Fibroblast of lung (primary cell): ENCODE measurements at places on chromosomes 2 and 18. TPM values are rescaled to one million over a fixed set of nuclear protein-coding genes. Genes with fewer than 3 reads are reported as not detected.

- no peaks in the 10 kb centered on the region for H3K36me3 ChIP-seq
- no peak overlapping the region for H3K4me3 ChIP-seq
- H3K4me1 ChIP-seq = no peaks in the 10 kb centered on the region
- no peaks in the 10 kb centered on the region for H3K27me3 ChIP-seq
- no peak for DNase-seq
- no peak overlapping the region for H3K27ac ChIP-seq
Observed at GRCh38 chr18:54089749-54090459, 134.6 kb downstream of the MBD2 start.

DNA sequence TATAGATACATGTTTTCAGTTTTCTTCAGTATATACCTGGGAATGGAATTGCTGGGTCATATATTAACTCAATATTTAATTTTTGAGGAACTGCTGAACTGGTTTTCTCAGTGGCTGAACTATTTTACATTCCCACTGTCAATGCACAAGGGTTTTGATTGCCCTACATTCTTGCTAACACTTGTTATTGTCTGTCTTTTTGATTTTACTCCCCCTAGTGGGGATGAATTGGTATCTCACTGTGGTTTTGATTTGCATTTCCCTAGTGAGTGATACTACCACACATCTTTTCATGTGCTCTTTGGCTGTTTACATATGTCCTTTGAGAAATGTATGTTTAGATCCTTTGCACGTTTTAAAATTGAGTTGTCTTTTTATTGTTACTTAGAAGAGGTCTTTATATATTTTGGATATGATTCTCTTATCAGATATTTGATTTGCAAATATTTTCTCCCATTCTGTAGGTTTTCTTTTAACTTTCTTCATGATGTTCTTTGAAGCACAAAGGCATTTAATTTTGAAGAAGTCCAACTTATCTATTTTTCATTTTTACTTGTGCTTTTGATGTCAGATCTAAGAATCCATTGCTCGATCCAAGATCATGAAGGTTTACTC is 36.2 kb downstream of the ASB1 start:
- DNase-seq = peak; percentile 68
- H3K4me1 ChIP-seq = peaks cover 11% of the 10 kb centered on the region
- H3K27me3 ChIP-seq = no peaks in the 10 kb centered on the region

GRCh38 chr2:218323526-218324472 is 31.5 kb upstream of the TMBIM1 start:
- no peaks in the 10 kb centered on the region for H3K36me3 ChIP-seq
- H3K27me3 ChIP-seq = no peaks in the 10 kb centered on the region
- peaks cover 11% of the 10 kb centered on the region for H3K4me1 ChIP-seq
- DNase-seq = peak; percentile 37
- H3K4me3 ChIP-seq = peak overlapping the region; percentile 60
- H3K27ac ChIP-seq = no peak overlapping the region

DNA sequence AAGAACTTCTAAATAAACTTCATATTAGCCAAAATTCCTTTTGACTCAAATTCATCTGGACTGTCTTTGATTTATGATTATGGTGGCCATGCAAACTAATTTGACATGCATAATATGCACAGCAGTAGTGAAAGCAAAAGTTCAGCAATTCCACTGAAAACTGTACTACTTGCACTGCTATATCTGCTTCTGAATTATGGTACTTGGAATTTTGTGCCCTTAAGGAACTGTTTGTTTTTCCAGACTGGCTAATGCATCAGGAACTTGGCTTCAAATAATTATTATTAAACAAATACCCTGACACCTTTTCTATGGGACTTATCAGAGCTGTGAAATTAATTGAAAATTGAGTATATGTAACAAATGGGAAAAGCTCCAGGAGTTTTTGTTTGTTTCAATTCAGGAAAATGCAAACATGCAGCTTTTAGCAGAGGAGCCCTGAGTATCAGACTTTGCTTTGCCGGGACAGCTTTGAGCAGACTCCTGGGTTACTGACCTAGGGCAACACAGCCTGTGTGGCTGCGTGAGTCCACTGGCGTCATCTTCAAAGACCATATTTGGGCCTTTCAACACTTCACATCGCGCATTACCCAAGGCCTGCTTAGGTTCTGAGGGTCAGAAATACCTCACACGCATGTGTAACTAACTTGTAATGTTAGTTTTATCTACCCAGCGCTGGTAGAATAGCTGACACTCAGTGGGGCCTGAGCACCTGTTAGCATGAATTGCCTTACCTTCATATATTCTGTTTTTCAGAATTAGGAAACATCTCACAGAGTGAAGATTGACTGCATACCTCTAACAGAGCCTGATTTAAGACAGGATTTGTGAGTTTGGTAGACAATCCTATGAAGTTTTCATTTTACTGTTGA is 35.4 kb downstream of the CFAP221 start:
- no peak overlapping the region for H3K4me3 ChIP-seq
- DNase-seq = no peak
- H3K27ac ChIP-seq = no peak overlapping the region

- peak overlapping the region; percentile 87 for H3K27ac ChIP-seq
- no peak overlapping the region for H3K4me3 ChIP-seq
- no peaks in the 10 kb centered on the region for H3K4me1 ChIP-seq
- DNase-seq = peak; percentile 99
- no peaks in the 10 kb centered on the region for H3K27me3 ChIP-seq
- H3K36me3 ChIP-seq = no peaks in the 10 kb centered on the region
Observed at GRCh38 chr18:11857177-11857887, 6.1 kb downstream of the CHMP1B start.

GRCh38 chr2:200306196-200306930 is at the start of gene SPATS2L:
Gene SPATS2L, plus strand, starts transcription at chr2:200306693. Its CDS starts 82,552 bp downstream, at chr2:200389245.
- H3K27me3 ChIP-seq = no peaks in the 10 kb centered on the region
- peak; percentile 88 for DNase-seq

DNA sequence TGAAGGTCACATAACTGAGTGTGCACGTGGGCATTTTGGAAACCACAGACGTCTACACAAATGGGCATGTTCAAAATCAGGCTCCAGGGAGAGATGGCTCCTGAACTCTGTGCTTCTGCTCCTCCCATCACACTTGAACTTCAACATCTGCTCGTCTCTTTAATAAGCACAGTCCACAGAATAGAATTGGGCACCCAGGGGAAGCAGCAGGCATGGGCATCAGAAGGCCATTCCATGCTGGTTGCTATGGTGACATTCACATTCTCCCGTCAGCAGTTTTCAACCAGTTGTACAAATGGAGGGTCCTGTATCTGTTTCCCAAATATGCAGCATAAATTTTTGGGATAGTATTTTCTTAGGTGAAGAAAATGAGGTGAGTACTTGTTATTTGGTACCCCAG is 183.7 kb upstream of the COPS8 start:
- H3K4me3 ChIP-seq = no peak overlapping the region
- H3K36me3 ChIP-seq = no peaks in the 10 kb centered on the region
- peaks cover 7% of the 10 kb centered on the region for H3K27me3 ChIP-seq
- no peaks in the 10 kb centered on the region for H3K4me1 ChIP-seq
- H3K27ac ChIP-seq = no peak overlapping the region

DNA sequence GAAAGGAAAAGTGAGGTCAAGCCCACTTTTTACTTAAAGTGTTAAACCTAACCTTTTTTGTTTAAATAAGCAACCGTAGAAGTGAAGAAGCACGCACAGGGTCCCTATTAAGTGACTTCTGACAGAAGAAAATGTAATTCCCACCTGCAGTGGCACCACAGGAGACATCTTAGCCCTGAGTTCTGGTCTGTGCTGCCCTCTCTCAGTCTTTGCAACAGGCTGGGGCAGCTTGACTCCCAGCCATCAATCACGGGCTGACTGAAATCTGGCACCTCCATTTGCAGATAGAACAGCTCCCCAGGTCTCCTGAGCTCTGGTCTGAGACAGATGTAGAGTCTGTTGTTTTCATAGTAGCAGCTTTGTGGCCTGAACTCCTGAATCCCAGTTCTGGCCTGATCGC is 170.0 kb downstream of the LTBP1 start:
- H3K36me3 ChIP-seq = no peaks in the 10 kb centered on the region
- no peak overlapping the region for H3K4me3 ChIP-seq
- no peaks in the 10 kb centered on the region for H3K27me3 ChIP-seq

- H3K36me3 ChIP-seq = no peaks in the 10 kb centered on the region
- peak; percentile 48 for DNase-seq
- no peaks in the 10 kb centered on the region for H3K27me3 ChIP-seq
- no peak overlapping the region for H3K4me3 ChIP-seq
- no peaks in the 10 kb centered on the region for H3K4me1 ChIP-seq
Observed at GRCh38 chr2:86216575-86217555, 17.6 kb downstream of the MRPL35 start.

DNA sequence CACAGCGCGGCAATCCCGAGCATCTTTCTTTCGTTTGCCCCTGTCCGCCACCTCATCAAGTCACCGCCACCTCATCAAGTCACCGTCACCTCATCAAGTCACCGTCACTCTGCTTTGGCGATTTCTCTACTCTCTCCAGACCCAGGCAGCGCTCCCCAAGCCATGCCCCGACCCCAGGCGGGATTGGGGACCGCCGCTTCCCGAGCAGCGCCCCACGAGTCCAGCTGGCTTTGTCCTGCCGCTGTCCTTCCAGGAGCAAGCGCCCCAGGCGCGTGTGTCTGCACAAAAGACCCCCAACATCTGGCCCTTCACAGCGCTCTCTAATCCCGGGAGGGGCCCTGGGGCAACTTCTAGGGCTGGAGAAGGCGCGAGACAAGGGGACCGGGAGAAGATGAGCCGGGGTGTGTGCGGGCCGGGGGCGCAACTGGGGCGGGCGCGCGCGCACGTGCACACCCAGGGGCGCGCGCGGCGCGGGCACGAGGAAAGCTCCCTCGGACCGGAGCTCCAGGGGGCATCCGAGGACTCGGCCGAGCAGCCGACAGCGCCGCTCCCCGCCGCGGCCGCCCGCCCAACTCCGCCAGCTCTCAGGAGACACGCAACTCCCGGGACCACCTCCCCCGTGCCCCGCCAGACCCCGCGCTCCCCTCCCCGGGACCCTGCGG is 633 bp upstream of the RNF152 start:
- H3K4me1 ChIP-seq = peaks cover 14% of the 10 kb centered on the region
- H3K4me3 ChIP-seq = peak overlapping the region; percentile 70
- H3K27me3 ChIP-seq = no peaks in the 10 kb centered on the region
- no peaks in the 10 kb centered on the region for H3K36me3 ChIP-seq
- peak; percentile 48 for DNase-seq
- peak overlapping the region; percentile 60 for H3K27ac ChIP-seq

DNA sequence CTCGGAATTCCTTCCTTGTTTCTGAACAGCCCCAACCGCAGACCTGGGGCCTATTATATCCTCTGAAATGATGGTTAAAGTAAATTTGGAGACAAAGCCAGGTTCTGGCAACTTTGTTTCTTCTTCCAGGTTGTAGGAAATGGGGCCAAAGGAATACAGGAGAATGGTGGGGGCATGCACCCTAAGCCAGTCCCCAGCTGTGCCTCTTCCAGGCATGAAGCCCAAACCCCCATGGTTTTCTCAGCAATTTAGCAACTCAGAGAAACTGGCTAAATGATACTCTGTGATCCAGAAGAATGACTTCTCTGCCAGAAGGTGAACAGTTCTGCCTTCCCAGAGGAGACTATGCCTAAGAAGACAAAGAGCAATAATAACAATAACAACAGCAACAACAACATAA is 635.0 kb upstream of the FANCL start:
- H3K27ac ChIP-seq = no peak overlapping the region
- DNase-seq = no peak
- H3K4me3 ChIP-seq = no peak overlapping the region
- no peaks in the 10 kb centered on the region for H3K36me3 ChIP-seq
- H3K27me3 ChIP-seq = no peaks in the 10 kb centered on the region

- peaks cover 2% of the 10 kb centered on the region for H3K4me1 ChIP-seq
- peak; percentile 82 for DNase-seq
- no peaks in the 10 kb centered on the region for H3K36me3 ChIP-seq
- H3K4me3 ChIP-seq = no peak overlapping the region
Observed at GRCh38 chr2:173997269-173997668, 32.1 kb upstream of the SP3 start.

- no peak overlapping the region for H3K27ac ChIP-seq
- H3K4me1 ChIP-seq = no peaks in the 10 kb centered on the region
- H3K4me3 ChIP-seq = no peak overlapping the region
- no peaks in the 10 kb centered on the region for H3K36me3 ChIP-seq
- no peaks in the 10 kb centered on the region for H3K27me3 ChIP-seq
Observed at GRCh38 chr18:5463390-5463789, 80.4 kb downstream of the EPB41L3 start.

DNA sequence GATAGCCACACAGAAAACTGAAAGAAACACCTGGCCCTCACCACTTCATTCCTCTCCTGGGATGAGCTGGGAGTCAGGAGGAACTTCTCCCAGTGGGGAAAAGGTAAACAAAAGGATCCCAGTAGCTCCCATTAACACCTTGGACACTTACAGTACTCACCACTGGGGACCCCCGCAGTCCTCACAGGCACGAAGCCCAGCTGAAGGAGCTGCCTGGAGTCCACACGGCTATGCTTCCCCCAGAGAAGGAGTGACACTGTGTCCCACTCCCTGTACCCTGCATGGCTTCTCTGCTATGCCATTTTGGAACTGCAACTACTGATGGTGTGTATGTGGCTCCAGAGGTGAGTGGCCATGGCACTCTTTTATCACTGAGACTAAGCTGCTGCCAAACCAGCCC is 1565.1 kb downstream of the LRP1B start:
- no peaks in the 10 kb centered on the region for H3K4me1 ChIP-seq
- no peak overlapping the region for H3K4me3 ChIP-seq
- H3K27me3 ChIP-seq = no peaks in the 10 kb centered on the region
- H3K36me3 ChIP-seq = no peaks in the 10 kb centered on the region

- peaks cover 16% of the 10 kb centered on the region for H3K4me1 ChIP-seq
- no peaks in the 10 kb centered on the region for H3K27me3 ChIP-seq
- DNase-seq = no peak
Observed at GRCh38 chr18:45667056-45667736, 51.9 kb downstream of the SLC14A2 start.

- H3K4me1 ChIP-seq = no peaks in the 10 kb centered on the region
- H3K27ac ChIP-seq = no peak overlapping the region
- no peak overlapping the region for H3K4me3 ChIP-seq
- H3K36me3 ChIP-seq = no peaks in the 10 kb centered on the region
Observed at GRCh38 chr2:126389446-126389845, 266.5 kb upstream of the GYPC start.

DNA sequence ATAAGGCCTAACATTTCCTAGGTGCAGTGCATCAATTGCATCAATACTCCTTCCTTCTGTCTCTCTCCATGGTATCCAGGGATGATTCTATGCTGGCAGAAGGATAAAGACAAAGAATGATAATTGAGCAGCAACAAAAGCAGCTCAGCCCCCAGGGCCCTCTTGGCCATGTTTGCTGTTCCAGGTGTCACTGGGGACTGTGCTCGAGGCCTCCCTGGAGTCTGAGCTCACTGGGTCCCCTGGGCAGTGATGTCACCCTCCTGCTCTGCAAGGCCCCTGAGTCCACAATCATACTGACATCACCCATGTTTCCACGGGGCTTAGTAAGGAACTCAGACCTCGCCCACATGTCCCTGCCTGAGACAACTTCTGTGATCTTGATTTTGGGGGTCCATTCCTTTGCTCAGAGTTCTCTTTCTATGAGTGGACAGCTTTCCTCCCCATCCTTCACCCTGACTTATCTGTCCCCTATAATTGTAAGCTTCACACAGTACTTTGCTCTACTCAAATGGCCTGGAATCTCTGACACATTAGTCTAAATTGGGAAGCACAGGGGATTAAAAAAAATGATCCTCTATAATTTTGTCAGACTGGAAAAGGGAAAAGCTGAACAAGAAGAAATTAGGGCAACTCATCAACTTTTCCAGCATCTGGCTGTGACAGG is 15.8 kb upstream of the EXOC6B start:
- H3K4me3 ChIP-seq = no peak overlapping the region
- no peaks in the 10 kb centered on the region for H3K36me3 ChIP-seq
- DNase-seq = no peak
- H3K27me3 ChIP-seq = peaks cover 14% of the 10 kb centered on the region
- H3K4me1 ChIP-seq = no peaks in the 10 kb centered on the region

Gene CCL20
- total RNA-seq = not detected in 2 replicates

Gene SP3
- total RNA-seq = 124 and 125 TPM in 2 replicates

Gene FAM136A
- total RNA-seq = 15.7 and 16.4 TPM in 2 replicates

Gene AKAIN1
- not detected in 2 replicates for total RNA-seq

Gene OTX1
- total RNA-seq = 0.17 TPM in 1 of 2 replicates, not detected in the other

Gene SAP130
- 2.6 and 4.5 TPM in 2 replicates for total RNA-seq

Gene ADCYAP1
- not detected in 2 replicates for total RNA-seq

Gene TCF23
- total RNA-seq = under 0.01 TPM in 1 of 2 replicates, not detected in the other

Gene MOB4
- total RNA-seq = 25.9 and 26.6 TPM in 2 replicates
